Pons (tissue), 1 donor: ENCODE measurements at places on chromosomes 1 and 21.
A peak's percentile ranks its signal among the peaks of the same experiment; 100 is the strongest.

GRCh38 chr1:117372863-117373412 lies 5.7 kb downstream of the MAN1A2 start:
- no peak for DNase-seq

DNA sequence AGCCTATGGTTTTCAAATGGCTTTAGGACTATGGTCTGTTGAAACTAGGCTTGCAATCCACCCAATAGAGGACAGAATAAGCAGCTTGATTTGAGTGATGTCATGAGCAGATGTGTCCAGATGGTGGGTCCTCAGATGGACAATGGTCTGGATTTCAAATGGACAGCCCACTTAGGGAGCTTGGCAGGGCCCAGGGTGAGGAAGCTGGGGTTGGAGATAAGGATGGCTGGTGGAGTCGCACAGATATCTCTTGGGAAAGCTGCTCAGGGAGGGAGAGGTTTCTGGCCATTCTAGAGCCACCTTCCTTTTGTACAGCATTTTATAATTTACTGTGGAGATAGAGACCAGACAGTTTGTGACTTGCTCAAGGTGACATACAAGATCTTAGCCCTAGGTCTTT lies 55.0 kb downstream of the NFASC start:
- no peak for DNase-seq

DNA sequence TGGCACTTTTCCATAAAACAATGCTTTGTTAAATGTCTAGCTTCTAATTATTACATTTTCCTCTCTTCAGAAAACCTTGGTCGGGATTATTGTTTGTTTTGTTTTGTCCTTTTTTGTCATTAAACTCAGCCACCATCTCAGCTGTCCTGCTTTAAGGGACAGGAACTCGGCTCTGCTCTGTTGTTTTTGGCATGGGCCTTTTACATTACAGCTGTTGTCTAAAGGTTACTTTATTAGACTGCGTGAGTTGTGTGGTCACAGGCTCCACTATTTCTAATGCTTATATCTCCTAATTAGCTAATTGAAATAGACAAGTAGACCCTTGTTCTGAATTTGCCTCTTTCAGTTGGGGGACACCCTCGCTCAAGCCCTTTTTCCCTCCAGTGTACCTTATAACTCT lies 1.6 kb downstream of the PALMD start:
- DNase-seq, result no peak

GRCh38 chr1:94120570-94120901 lies 412 bp downstream of the ABCA4 start:
- DNase-seq, result no peak

DNA sequence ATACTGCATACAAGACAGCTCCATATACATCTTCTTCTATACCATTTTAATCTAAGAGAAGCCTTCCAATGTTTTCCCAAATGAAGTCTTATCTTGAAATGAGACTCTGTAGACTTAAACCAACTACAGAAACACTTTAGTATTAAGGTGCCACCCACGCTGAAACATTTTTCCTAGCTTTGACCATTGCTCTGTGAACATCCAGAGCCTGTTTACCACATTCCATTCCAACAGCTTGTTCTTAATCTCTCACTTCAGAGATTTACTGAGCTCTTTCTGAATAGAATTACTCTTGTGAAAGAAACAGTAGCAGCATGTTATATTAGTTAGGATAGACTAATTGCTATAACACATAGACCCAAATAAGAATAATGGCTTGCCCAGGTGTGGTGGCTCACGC lies 19.6 kb upstream of the POGZ start:
- no peak for DNase-seq

- no peak for DNase-seq
Observed at GRCh38 chr1:9284061-9284460, 8.6 kb upstream of the SPSB1 start.

- DNase-seq, result peak; percentile 47
Observed at GRCh38 chr21:25640202-25640942, 1.3 kb downstream of the JAM2 start.

DNA sequence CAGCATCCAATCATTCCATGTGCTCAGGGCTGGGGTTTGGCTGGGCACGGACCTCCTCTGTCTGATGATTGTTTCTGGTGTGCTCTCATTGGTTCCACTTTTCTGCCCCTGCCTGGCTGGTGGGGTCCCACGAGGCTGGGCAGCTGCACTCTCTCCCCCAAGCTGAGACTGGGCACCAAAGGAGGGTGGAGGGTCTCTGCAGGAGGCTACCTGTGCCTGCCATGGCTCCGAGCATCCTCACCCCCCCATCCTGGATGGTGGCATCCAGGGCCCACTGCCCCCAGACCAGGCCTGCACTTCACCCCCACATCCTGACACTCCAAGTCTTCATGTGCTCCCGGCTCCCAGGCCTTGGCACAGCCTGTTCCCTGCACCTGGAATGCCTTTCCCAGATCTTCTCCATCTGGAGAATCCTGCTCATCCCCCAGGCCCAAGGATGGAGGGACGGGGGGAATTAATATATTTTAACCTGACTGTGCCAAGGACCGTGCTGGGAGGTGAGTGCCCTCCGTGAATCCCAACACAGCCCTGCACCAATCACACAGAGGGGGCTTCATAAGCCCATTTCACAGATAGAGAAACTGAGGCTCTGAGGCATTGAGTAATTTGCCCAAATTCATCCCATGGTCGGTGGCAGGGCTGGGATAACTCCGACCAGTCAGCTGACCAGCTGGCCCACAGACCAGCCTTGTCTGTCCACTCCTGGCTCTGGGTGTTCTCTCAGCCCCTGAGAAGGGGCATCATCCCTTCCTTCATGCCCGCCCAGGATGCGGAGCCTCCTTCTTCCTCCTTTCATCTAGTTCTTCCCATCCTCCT lies 403.4 kb downstream of the MATN1 start:
- no peak for DNase-seq

DNA sequence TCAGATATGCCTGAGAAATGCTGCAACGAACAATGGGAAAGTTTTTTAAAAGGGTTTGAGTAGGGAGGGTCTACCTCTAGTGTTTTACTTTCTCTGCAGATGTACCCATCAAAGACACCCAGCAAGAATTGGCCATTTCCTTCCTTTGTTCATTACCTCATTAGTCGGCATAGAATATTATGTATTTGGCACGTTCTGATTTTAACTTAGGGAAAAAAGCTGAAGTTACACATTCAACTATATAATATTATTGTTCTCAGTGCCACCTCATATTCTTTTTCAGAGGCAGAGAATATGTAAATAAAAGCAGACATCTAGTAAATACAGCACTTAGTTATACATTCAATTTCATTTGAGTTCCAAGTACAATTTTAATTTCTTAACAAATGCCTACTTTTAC lies 83.7 kb upstream of the PPP2R5A start:
- DNase-seq, result no peak

DNA sequence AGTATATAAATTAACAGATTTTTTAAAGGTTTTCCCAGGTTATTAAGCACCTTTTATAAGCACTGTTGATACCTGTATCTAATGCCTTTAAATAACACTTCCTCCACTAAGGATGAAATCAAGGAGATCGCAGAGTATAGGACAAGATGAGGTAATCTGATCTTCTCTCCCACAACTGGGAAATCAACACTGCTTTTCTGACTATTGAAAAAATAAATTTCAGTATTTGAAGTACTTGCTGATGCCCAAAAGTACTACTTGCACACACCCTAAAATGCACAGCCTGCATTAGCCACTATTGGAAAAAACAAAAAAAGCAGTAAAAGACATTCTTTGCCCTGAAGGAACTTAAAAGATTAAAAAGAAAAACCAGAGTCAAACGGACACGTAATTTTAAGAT lies 48.6 kb downstream of the PUM1 start:
- DNase-seq, result no peak

DNA sequence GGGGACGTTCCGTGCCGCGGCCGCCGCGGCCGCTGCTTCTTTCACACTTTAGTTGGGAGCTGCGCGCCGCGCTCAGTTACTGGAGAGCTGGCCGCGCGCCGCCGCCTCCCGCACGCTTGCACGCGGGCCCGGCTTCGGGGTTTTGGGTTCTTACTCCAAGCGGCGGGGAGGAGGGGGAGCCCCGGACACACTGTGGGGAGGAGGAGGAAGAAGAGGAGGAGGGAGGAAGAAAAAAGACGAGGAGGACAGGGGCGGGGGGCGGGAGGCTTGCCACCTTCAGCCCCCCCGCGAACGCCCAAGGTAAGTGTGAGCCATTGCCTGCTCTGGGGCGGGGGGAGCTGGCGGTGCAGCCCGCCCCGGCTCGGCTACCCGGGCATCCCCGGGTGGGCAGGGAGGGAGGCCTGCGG lies 243 bp downstream of the C1orf21 start:
- DNase-seq, result no peak

GRCh38 chr1:34982820-34983376 lies 2.2 kb downstream of the TMEM35B start:
- no peak for DNase-seq

DNA sequence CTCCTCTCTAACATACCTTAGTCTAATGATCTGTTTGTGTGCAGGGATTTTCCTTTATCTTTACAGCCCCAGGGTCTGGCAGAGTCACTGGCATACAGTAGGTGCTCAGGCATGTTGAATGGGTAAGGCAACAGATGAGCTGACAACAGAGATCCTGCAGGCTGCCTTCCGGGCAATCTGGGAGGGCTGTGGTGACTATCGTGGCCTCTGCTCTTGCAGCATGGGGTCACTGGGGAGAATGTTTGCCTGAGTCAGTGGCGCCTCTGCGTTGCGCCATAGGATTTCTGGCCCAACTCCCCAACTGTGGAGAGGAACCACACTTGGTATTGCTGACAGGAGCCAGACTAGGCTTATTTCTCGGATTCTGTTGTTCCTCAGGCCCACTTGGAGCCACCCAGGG lies 93.8 kb downstream of the LAMC2 start:
- DNase-seq, result no peak

GRCh38 chr1:18569251-18569650 lies 61.4 kb upstream of the PAX7 start:
- DNase-seq, result no peak

DNA sequence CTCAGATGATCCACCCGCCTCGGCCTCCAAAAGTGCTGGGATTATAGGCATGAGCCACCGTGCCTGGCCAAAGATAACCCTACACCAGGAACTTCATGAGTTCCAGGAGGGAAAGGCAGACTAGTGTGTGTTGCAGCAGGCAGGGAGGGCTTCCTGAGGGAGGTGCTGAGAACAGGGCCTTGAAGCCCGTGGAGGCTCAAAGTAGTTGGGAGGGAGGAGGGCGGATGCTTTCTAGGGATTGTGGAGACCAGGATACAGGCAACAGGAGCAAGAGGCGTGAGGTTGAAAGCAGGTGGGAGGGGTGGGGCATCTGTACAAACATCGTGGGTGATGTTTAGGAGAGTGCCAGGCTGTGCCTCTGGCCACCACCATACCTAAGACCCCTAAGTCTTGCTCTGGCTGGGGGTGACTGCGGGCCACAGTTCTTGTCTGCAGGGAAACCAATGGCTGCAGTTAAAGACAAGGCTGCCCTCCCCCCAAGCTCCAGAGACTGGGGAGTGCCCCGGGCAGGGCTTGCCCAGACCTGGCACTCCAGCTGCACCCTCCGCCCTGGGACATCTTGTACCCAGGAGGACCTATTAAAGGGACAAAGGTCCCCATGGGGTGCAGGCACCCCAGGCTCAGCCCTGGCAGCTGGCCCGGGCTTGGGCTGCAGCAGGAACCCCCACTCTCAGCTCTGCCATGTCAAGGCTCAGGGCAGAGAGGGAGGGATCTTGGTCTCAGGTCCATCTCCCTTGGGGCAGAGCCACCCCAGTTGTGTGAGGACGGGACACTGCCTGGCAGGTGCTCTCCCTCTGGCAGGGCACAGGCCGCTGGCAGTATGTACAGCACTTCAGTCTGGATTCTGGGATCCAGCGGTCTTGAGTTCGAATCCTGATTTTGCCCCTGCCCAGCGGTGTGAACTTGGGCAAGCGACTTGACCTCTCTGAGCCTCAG lies 22.1 kb upstream of the CASZ1 start:
- no peak for DNase-seq
